ENCODE measurements at places on chromosomes 7 and 10.

DNA sequence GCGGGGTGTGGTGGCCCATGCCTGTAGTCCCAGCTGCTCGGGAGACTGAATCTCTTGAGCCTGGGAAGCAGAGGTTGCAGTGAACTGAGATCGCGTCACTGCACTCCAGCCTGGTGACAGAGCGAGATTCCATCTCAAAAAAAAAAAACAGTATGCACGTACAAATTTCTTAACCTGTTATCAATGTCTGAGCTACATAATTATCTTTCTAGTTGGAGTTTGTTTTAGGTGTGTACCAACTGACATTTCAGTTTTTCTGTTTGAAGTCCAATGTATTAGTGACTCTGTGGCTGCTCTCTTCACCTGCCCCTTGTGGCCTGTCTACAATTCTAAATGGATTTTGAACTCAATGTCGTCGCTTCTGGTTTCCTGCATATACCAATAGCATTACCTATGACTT is 40.3 kb downstream of the CD36 start:
- DNase-seq, result no peak

GRCh38 chr10:98572594-98572993 is 125.9 kb upstream of the HPS1 start:
- DNase-seq, result no peak

- no peak for DNase-seq
Observed at GRCh38 chr10:52965938-52966401, 193.4 kb upstream of the MBL2 start.

- no peak for DNase-seq
Observed at GRCh38 chr10:11625019-11625735, 13.7 kb upstream of the USP6NL start.

GRCh38 chr10:14374745-14375445 is 44.2 kb upstream of the FRMD4A start:
- DNase-seq, result no peak

- no peak for DNase-seq
Observed at GRCh38 chr7:127683776-127684681, 32.0 kb downstream of the SND1 start.

- no peak for DNase-seq
Observed at GRCh38 chr10:123599366-123599849, 66.7 kb upstream of the GPR26 start.

Measured in stimulated activated CD8-positive, alpha-beta memory T cell treated with anti-CD3 and anti-CD28 coated beads, Interleukin-15, amount 100 ng/mL, for 1 hour (primary cell).